ENCODE measurements at places on chromosomes 16 and 17.

DNA sequence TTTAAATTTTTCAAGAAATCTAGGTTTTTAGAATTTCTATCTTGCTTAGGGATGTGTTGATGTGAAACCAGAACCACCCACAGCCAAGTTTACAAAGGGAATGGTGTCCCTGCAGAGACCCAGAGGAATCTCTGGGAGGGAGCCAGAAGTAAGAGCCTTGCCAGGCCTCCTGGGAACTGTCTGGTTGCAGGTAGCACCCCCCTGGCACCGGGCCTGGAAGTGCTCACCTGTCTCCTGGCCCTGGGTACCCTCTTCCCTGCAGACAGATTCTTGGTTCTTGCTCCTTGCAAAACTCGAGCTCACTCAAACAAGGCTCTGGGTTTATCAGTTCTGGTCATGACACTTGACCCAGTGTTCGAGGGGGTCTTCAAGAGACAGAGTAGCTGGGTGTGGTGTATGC lies 24.6 kb upstream of the ZFP90 start:
- no peak for DNase-seq

DNA sequence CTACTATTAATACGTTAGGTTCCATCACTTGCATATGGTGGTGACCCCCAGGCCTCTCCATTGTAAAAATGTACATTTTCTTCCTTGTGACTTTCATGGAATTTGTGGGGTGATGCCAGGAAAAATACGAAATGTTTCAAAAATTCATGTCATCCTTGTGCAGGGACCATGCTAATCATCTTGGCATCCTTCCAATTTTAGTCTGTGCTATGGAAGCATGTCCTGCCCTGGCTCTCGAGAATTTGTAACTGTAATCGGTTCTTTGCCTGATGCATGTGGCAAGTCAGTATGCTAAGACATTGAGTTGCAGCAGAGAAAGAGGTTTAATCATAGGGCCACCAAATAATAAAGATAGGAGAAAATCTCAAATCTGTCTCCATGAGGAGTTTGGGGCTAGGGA lies 14.3 kb upstream of the GINS3 start:
- DNase-seq, result no peak

DNA sequence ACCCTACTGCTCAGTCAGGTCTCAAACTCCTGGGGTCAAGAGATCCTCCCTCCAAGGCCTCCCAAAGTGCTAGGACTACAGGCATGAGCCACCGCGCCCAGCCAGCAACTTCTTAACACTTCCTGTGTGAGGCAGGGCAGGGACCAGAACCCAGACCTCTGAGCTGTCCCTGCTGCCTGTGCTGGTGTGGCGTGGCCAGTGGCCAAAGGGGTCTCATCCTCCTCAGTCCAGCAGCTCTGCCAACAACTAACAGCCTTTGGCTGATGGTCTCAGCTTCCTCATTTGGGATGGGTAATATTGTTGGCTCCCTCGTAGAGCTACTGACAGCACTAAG lies 1.4 kb upstream of the LLGL1 start:
- no peak for DNase-seq

DNA sequence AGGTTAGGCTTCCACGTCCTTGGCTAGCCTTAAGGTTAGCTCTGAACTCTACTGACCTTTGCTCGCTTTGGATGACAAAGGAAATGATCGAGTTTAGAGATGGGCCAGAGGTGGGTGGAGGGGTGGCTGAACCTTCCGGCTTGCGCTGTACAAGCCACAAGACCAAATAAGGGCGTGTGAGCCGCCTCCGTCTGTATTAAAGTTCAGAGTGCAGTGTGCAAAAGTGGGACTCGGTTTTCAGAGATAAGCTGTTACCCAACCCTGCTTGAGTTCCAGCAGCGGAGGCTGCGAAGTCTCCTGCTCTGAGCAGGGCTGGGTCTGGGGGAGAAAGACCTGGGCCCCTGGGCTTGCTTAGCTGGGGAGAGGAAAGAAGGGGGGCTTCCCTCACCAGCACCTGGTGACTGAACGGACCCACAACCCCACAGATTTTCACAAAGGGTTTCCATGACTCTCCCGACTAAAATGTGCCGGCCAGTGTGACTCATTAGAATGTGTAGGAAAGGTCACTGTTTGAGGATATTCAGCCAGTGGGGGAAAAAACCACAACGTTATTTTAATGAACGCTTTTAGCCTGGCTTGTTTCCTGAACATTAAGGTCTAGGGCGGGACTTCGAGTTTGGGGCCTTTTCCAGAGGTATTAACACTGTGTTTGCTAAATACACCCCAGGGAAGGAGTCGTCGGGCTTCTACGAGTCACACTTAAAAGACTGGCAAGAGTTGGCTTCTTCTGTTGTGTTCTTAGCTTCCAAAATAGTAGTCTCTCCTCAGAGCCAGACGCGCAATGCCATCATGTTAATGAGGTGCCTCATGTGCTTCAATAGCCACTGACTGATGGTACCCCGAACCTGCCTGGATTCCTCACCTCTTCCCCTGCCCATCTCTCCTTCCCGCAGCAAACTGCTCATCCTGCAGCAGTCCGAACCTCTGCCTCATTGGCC lies 67.0 kb downstream of the CENPV start:
- peak; percentile 77 for DNase-seq

GRCh38 chr16:75789237-75789636 lies 62.9 kb upstream of the CPHXL start:
- no peak for DNase-seq

All from H1 (cell line).